Motor neuron (in vitro differentiated cells): ENCODE measurements at places on chromosomes 5 and 9.

GRCh38 chr9:673264-673965, 168.1 kb upstream of the DMRT1 start:
- no peak for ATAC-seq

DNA sequence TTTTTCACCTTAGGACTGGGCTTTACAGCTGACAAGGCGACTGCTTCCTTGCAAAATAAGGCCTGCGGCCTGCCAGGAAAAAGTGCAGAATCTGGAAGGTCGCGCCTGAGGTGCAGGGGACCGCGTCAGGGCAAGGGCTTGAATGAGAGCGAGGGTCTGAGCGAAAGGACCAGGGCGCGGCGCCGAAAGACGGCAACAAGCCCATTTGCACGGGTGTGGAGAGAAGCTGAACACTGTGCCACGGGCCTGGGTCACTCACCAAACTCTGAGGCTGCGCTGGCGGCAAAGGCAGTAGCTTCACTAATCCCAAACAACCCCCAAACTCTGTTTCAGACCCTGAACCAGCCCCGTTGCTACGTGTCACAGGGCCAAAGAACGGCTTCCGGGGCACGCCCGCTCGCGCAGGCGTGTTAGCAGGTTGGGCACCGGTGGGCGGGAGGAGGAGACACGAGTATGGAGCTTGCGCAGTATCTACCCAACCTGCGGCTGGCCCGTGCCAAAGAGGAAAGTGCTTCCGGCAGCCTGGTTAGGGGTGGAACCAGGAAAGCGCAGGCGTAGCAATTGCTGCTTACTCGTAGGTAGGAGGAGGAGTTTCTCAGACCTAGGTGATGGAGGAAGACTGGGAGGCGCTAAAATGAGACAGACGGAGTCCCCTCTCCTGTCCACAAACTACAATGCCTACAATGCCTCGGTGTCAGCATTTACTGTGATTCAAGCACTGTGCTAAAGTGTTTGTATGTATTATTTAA, at the start of the genes KCTD16 and YIPF5:
Gene KCTD16 (plus strand): TSS at position 598 of the 749 bp plus-strand sequence.
Gene YIPF5 (minus strand): TSS at position 384 of the 749 bp plus-strand sequence. CDS start 704 bp downstream, outside the sequence.
- ATAC-seq: peak; percentile 99

- ATAC-seq: peak; percentile 25
These were observed 51.4 kb downstream of the PFDN1 start for GRCh38 chr5:140251527-140251973.

DNA sequence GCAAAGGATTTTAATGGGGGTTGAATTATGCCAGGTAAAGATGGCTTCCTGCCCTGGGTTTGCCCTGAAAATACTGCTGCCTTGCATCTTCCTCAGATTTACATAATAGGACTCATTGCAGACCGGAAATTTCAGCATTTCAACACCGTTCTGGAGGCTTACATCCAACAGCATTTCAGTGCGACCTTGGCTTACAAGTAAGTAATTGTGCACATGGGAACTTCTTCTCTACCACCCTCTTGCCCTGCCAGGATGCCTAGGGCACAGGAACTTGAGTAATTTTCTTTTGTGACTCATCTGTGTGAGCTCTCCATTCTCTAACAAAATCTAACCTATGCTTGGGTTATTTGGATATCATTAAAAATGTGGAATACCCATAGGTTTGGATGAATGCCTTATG, 80.2 kb downstream of the DOCK2 start:
- ATAC-seq: no peak

- ATAC-seq: no peak
These were observed 24.2 kb downstream of the JADE2 start for GRCh38 chr5:134549714-134550113.

DNA sequence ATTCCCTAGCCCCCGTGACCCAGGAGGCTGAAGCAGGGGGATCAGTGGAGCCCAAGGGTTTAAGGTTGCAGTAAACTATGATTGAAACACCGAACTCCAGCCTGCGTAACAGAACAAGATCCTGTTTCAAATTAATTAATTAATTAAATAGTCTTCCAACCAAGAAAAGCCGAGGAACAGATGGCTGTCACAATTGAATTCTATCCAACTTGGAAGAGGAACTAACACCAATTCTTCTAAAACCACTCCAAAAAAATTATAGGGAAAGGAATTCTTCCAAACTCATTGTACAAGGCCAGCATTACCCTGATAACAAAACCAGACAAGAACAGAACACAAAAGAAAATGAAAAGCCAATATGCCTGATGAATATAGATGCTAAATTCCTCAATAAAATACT, 43.4 kb upstream of the RGS7BP start:
- no peak for ATAC-seq

- peak; percentile 68 for ATAC-seq
These were observed 60.5 kb downstream of the GABRG2 start for GRCh38 chr5:162128117-162128516.

GRCh38 chr9:11038366-11038765, 425.6 kb upstream of the PTPRD start:
- ATAC-seq: no peak

GRCh38 chr9:2469681-2470221, 151.8 kb upstream of the VLDLR start:
- ATAC-seq: no peak

DNA sequence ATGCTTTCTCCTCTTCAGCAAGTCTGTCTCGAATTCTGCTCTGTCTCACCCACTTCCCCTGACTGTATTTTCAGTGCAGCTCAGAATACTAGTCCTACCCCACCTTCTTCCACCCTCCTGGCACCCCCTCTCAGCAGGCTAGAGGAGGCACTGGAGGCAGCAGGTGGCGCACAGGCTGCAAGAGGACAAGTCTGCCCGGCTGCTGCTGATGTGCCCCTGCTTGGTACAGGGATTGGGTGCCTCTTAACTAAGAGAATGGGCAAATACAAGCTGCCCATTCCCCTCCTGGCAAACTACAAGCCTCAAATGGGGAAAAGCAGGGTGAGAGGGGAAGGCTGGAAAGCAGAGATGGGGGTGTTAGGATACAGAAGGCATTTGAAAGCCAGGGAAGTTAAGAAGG, 5.1 kb downstream of the TLN1 start:
- ATAC-seq: peak; percentile 5

- ATAC-seq: peak; percentile 59
These were observed 65.4 kb upstream of the SLC1A1 start for GRCh38 chr9:4424891-4425290.

DNA sequence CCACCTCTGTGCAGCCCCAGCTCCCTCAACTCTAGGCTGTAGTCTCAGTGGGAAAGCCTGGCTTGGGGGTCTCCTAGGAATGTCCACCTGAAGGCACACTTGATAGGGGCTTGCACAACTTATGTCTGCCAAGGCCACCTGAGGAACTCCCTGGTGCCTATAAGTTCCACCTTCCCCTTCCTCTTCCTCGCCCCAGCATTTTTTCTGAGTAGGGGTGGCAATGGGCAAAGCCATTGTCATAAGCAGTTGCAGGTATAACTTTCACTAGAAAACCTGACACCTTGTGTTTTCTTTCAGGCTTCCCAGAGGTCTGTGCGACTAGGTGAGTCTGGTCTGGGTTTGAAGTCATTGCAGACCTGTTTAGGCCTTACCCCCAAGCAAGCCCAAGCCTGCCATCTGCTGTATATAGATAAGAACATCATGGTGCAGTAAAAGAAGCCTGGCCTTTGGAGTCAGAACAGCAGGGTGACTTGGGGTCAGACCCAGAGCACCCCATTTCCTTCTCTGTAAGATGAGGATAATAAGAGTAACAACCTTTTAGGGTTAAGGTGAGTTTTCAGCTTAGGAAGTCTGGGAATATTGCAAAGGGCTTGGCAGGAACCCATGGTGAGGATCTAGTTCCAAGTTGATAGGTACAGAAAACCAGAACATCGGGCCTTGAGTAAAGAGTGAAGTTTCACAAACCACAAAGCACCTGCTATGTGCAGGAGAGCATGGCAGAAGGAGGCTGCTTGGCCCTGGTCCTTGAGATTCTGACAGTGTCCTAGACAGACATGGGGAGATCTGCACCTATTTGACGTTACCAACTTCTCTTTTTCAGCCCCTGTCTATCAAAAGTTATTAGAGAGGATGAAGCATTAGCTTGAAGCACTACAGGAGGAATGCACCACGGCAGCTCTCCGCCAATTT, 33.8 kb downstream of the TGFBI start:
- ATAC-seq: no peak

GRCh38 chr9:19171271-19171670, 44.0 kb upstream of the PLIN2 start:
- no peak for ATAC-seq

DNA sequence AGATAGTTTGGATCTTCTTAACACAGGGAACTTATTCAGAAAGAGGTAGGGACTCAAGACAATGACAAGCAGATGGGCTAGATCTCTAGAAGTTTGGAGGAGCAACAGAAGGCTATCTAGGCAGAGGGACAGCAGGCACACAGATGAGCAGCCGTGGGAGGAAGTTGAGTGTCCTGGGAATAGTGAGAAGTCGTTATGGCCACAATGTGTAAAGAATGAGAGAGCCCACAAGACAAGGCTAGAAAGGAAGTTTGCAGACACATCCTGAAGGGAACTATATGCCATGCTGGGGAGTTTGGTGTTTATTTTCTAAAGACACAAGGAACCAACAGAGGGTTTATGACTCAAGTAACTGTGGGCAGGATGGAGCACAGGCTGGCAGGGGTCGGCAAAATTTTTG, 160.6 kb downstream of the PALM2AKAP2 start:
- no peak for ATAC-seq

DNA sequence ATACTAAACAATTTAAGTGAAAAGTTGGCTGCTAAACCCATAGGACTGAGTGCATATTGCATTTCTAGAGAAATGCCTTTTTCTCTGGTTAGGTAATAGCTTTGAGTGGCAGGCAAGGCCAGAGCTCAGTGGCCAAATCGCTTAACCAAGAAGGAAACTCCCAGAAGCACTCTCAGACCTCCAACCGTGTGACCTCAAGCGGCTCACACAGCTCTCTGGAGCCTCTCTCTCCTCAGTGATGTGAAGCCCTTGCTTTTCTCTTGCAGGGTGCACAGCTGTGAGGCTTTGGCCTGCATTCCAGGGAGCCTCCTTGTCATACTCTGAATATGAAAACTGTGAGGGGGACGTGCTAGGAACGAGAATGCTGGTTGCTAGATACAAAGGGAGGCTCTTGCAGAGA, 106.7 kb downstream of the INSYN2B start:
- ATAC-seq: no peak

DNA sequence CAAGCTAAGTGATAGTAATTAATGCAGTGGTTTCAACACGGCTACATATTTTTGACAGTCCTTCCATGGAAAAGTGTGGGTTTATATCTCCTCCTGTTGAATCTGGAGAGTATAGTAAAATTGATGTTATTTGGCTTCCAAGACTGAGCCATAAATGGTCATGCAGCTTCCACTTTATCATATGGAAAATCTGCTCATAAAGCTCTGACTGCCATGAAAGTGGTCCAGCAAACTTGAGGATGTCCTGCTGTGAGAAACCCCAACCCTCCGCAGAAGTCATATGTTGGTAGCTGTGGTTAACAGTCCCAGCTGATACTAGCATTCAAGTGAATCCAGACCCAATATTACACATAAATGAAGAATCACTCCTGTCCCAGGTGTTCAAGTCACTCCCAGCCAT, 378.3 kb downstream of the KCTD16 start:
- no peak for ATAC-seq

DNA sequence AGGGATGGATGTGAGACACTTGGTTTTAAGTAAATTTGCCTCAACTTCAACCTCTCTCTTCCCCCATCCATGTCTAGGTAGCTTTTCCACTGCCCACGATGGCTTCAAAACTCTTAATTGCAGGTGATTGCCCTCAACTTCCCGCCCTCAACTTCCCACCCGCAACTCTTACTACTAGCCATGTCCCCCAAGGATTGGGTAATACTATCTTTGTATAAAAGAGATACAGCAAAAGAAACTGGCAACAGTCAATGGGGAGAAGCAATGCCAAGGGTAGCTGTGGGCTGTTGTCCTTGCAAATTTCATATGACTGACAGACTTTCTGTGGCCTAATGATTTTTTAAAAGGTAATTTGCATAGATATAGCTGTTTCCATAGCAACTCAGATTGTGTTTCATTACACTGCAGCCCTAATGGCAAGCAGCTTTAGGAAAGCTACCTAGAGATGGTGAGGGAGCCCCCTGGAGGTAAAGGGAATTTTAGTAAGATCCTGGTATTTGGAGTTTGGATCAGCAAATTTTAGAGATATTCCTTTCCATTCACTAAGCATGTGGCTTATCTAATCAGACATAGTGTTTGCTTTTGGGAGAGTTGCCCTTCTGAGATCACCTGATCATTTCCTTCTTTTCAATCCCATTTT, 421.5 kb upstream of the DAP start:
- ATAC-seq: peak; percentile 68

GRCh38 chr9:110330484-110331105, 7.1 kb downstream of the TXNDC8 start:
- ATAC-seq: no peak

GRCh38 chr5:129171194-129171944, 76.8 kb downstream of the ISOC1 start:
- no peak for ATAC-seq

DNA sequence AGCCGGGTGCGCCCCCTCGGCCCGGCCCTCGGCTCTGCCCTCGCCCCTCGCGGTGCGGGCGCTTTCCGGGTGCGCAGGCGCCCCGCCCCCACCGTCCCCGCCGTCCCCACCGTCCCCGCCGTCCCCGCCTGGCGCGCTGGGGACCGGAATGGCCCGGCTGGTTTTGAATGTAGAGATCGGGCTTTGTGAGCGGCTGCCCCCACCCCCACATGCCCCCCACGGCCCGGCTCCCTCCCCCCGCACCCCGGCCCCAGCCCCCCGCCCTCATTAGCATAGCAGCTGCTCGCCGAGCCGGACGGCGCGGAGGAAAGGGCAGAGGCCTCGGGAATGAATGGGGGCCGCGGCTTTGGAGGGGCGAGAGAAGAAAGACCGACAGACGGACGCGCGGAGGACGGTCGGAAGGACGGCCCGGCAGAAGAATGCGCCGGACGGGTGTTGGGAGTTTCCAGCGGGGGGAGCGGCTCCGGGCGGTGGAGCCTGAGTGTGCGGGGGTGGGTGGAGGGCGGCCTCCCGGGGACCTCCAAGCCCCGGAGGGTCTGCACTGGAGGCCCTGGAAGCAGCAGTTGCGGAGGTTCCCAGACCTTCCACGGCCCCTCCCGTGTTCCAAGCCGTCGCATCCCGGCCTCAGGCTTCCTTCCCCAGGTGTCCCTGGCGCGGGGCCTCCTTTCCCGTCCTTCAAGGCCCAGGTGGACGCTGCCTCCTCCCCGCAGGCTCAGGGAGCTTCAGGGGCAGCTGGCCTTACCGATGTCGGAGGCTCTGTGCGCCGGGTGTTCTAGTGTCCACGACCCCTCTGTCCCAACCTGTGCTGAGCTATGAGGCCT, 6.0 kb downstream of the NRARP start:
- ATAC-seq: peak; percentile 67

DNA sequence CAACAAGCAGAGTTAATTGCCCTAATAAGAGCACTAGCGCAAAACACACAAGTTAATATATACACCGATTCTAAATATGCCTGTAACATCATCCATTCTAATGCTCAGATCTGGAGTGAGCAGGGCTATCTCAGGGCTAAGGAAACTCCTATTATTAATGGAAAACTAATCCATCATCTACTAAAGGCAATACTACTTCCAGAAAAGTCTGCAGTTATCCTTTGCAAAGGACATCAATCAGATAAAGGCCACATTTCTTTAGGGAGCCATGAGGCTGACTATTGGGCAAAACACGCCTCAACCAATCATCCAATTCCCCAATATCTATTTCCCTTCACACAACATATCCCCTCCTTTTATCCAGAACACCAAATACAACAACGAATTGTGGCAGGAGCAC, 1032.3 kb upstream of the NUDT12 start:
- no peak for ATAC-seq
